ENCODE measurements at places on chromosomes 3 and 15.

DNA sequence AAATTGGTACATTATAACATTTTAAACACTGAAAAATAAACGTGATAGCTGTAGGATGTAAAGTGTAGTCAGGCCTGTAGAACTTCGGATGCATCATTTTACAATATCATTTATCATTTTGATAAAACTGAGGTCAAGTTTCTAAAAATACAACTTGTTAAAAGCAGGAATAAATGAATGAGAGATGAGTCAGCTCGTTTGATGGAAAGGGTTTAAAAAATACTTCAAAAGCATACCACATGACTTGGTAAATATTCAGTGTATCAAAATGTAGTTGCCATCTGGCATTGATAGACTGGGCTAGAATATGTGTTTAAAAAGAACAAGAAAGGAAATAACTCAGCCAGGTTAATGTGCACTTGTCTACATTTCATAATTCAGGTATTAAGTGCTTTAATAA lies 357.0 kb downstream of the TIGIT start:
- no peak for DNase-seq

DNA sequence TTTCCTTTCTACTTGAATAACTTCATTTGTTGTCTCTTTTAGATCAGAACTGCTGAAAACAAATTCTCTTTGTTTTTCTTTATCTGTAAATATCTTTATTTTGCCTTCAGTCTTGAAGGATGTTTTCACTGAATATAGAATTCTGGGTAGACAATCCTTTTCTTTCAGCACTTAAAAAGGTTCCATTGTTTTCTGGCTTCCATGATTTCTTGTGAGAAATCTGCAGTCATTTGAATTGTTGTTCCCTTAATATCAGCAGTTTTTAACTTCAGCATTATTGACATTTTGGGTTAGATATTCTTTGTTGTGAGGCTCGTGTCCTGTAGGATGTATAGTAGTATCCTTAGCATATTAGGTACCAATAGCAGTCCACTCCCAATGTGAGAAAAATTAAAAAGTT lies 65.8 kb downstream of the SV2B start:
- no peak for DNase-seq

DNA sequence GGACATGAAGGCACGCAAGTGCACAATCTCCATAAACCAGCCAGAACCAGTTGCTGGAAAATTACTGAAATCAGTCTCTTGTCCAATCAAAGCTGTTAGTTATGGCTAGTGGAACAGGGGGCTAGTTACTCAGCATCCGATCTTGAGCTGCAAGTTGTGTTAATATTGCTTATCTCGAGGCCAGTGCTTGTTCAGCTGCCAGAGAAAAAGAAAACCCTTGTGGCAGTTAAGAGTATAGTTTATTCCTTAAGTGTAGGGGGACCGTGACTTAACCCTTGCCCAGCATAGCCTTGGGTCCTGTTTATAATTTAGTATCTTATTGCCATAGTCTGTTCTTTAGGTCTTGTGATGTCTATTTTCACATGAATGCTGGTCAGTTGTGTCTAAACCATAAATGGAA lies 268.5 kb downstream of the CD47 start:
- DNase-seq, result no peak

DNA sequence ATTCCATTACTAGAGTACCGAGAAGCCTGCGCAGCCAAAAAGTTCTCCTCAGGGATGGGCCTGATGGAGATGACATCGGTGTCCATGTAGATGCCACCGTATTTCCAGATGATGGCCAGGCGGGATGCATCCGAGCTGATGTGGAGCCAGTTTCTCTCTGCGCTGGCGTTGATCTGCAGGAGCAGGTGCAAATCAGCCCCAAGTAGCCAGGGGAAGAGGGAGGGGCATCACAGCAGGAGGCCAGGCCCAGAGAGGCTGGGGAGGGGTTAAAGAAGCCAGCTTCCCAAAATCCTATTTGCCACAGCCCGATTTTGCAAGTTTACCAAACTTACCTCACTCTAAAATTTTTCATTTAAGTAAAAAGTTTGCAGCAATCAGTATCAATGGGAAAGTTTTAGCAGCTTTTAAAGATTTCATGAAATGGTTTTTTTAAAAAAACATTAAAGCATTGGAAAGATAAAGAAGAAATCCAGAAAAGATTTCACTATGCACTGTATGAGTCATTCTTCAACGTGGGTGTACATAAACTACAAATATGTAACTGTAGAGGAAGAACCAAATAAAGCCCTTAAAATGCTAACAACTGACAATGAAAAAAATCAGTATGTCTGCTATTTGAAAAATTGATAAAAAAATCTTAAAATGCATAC lies 7.4 kb downstream of the A4GNT start:
- no peak for DNase-seq

DNA sequence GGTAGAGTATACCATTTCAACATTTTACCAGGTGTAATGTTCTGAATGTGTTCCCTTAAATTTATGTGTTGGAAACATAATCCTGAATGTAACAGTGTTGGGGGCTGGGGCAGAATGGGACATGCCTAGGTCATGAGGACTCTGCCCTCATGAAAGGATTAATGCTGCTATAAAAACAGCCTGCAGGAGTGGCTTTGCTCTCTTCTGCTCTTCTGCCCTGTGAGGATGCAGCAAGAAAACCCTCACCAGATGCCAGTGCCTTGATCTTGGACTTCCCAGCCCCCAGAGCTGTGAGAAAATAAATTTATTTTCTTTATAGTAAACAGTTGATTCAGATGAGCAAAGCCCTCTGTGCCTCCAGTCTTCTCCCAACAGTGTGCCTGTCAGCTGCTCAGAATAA lies 326.0 kb upstream of the ONECUT1 start:
- no peak for DNase-seq

GRCh38 chr3:46090161-46090591 lies 62.9 kb upstream of the XCR1 start:
- peak; percentile 23 for DNase-seq

DNA sequence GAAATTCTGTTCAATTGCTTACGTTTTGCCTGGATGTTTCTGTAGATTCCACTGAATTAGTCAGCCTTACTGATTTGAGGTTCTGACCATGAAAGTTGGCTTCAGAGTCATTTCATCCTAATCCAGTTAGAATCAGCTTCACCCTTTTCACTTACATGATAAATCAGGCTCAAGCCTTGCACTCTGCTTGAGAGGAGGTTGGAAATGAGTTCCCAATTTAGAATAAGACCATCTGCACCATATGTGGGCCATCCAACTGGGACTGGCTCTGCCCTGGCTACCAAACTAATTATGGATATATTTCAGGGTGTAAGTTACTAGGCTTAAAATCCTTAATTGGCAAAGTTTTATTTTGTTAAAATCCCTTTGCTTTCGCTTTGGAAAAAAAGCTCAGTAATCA lies 255.7 kb downstream of the CHL1 start:
- DNase-seq, result no peak

- DNase-seq, result no peak
These were observed 22.2 kb upstream of the IQSEC1 start for GRCh38 chr3:13095408-13095937.

GRCh38 chr3:52063026-52063723 lies 6.8 kb upstream of the DUSP7 start:
- no peak for DNase-seq

DNA sequence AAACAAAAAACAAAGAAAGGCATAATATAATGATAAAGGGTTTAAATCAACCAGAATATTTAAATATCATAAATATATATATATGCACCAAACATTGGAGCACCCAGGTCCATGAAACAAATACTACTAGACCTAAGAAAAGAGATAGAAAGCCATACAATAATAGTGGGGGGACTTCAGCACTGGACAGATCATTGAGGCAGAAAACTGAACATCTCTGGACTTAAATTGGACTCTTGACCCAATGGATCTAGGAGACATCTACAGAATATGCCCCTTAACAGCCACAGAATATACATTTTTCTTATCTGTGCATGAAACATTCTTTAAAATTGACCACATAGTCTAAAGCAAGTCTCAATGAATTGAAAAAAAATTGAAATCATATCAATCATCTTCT lies 48.7 kb upstream of the CD96 start:
- no peak for DNase-seq

DNA sequence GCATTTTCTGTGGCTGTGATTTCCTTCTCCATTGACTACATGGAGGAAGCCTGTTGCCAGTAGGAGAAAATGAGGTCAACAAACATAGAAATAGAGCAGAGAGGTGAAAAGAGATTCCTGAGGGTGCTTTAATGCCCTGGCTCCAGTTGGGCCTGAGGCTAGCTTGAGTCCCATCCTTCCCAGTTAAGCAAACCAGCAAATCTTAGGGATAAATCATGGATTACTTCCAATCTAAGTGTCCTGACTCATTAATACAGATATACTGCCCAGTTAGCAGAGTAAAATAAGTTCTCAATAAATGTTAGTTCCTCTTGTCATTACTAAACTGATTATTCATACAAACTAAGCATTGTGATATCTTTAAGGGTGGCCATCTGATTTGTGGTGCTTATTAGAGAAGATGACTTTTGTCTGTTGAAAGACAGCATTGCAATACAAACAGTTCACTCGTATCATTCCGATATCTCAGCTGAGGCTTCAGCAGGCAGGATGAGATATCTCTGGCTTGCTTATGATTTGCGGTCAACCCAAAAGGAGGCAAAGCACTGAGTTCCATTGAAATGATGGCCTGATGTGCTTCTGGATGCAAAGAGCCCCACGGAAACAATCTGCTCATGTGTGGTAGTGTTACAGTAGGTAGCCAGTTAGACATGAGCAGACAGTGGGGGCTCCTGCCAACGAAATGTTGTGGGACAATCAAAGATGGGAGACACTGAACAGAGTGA lies 6.6 kb upstream of the STARD5 start:
- no peak for DNase-seq

- DNase-seq, result no peak
These were observed 30.8 kb downstream of the MAP4 start for GRCh38 chr3:47985381-47985780.

GRCh38 chr15:37764733-37765191 lies 169.7 kb upstream of the TMCO5A start:
- peak; percentile 23 for DNase-seq

GRCh38 chr3:127834771-127835170 lies 12.5 kb upstream of the MGLL start:
- DNase-seq, result no peak

GRCh38 chr3:157417247-157417646 lies 19.4 kb upstream of the PTX3 start:
- no peak for DNase-seq

- DNase-seq, result peak; percentile 52
These were observed at the start of gene MYZAP for GRCh38 chr15:57591822-57592367. TSS of gene MYZAP (plus strand) at chr15:57591904. CDS start at chr15:57592035, 131 bp downstream.

GRCh38 chr3:189225431-189225830 lies 53.7 kb downstream of the TPRG1 start:
- DNase-seq, result no peak

DNA sequence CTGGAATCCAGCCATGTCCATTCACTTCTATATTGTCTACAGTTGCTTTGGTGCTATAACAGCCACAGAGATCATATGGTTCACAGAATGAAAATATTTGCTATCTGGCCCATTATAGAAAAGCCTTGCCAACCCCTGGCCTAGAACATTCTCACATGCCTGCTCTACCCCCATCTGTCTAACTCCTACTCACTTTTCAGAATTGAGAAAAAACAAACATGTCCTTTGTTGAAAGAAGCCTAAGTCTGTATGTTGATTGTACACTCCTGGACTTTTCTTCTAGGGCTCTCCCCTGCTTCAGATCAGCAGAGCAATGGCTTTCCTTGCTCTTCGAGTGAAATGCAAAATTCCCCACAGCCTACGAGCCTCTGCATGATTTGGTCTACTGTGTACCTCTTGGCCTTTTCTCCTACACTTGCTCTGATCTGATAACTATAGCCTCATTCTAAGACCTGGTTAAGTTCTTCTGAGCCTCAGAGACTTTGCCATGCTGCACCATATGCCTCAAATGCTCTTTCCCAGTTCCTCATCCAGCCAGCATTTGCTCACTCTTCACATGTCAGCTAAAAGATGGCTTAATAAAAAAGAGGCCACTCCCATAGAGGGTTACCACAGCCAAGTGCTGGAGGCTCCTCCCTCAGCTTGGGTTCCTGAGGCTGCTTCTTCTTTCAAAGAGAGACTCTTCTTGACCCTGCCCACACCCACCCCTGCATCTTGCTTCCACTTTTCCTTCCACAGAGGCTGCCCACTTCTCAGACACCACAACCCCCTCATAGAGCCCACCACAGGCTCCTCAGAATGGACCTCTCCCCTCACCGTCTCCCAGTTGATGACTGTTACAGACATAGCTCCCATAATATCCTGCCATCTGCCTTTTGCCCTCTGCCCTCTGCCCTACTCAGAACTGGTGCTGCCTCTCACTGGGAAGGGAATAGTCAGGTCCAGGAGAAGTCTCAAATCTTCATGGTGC lies 22.9 kb upstream of the DCLK3 start:
- DNase-seq, result no peak

DNA sequence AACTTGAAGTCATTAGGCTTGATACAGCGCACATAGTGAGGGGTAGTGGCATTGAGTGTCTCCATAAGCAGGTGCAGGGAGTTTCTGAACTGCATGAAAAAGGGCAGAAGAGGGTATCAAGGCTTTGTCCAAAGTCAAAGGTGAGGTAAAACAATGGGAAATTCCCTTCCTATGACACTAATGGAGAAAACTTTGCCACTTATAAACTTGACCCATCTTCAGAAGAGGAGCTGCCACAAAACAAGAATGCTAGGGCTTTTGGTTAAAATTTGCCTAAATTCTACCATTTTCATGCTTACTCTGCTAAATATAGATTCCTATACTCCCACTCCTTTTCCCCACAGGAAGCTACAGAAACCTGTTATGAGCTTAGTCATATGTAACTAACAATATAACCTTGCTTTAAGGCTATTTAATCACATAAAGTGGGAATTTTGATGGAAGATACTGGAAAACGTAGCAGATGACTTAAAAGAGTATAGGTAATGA lies 87.5 kb upstream of the MYO5C start:
- no peak for DNase-seq

DNA sequence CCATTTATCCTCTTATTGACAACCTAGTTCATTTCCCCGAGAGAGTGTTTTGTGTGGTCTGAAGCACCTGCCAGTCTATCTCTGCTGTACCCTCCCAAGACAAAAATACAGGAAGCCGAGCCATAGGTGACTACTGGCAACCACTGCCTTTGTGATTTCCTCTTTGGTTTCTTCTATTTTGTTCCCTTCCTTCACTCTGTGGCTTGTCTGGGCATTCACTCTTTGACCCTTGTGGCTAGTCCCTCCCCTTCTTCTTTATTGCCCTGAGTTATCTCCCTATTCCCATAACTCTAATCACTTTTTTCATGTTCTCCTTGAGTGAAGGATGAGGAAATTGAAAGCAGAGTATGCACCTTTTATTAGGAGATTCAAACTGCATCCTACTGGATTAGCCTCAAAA lies at the start of gene ADGRG7:
TSS of gene ADGRG7 (plus strand) at position 297 of the 400 bp plus-strand sequence. CDS start 256 bp downstream, outside the sequence.
- DNase-seq, result no peak

GRCh38 chr3:21825684-21826083 lies 74.7 kb upstream of the ZNF385D start:
- no peak for DNase-seq

DNA sequence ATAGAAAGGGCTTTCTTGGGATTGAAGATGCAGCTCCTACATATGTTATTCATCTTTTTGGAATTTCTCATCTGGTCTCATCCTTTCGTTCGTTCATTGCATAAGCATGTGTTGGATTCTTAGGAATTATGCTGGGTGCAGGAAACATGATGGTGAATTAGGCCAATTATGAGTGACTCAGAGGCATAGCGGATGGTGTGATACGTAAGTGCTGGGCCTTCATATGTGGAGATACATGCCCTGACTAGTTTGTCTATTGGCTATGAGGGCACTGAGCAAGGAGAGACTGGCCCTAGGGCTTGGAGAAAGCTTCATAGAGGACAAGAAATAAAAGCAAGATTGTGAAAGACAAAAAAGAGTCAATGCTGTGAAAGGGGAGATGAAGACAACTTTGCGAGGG lies 235.1 kb downstream of the MYRIP start:
- DNase-seq, result no peak

Data from activated T-cell treated with anti-CD3 and anti-CD28 coated beads, Interleukin-2, amount 50 U/mL, for 72 hours (primary cell).